ENCODE measurements at places on chromosomes 3 and 15. TPM values are rescaled to one million over a fixed set of nuclear protein-coding genes. Genes with fewer than 3 reads are reported as not detected.

GRCh38 chr3:132006605-132007204 is 28.1 kb downstream of the CPNE4 start:
- peak; percentile 64 for DNase-seq

- no peak for DNase-seq
Measured at GRCh38 chr3:18252578-18252977, 172.6 kb downstream of the SATB1 start.

DNA sequence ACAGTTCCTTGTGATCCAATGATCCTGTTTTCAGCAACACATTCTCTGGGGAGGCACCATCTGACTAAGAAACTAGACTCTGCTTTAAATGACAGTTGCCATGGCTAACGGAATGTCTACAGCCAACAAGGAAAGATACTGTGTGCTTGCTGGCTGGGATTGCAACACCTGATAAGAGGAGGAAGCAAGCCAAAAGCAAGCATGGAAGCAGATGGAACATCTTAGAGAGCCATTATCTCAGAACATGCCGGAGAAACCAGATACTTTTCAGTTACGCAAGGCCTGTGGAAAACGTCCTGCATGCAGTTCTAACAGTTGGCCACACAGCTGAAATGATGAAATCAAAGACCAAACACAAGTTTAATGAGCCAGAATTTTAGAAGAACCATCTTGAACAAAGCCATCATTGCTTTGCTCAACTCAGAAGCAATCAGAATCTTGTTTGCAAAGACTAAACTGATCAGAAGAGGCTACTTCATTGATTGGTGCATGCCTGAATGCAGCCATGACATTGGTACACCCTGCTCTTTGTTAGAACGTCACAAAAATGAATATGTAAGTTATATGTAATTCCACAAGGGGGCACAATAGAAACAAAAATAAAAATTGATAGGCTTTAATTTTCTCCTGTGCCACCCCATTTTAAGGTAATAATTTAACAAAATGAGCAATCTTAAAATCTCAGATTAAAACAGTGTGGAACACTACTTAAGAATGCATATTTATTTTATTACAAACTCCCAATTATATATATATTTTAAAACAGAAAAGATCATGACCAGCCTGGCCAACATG is 50.8 kb downstream of the GXYLT2 start:
- DNase-seq, result peak; percentile 83

DNA sequence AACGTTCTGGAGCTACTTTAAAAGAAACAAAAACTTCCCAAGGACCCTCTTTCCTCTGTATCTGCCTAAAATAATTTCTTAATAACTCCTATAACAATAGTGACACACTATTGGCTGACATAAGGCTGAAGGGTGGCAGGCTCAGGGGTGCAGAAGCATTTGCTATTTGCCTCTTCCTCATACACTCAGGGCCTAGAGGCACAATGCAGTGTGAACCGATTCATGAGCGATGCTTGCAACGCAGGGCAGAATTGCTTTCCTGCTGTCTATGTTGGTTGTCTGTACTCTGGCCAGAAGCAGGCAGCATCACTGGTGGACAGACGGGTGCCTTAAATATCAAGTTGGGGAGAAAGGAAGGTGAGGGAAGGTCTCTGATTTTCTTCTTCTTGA is 157.4 kb downstream of the AGBL1 start:
- no peak for DNase-seq

THAP10 gene
- total RNA-seq, result 0.80 TPM

- no peak for DNase-seq
Measured at GRCh38 chr3:167109746-167110145, 270.4 kb downstream of the ZBBX start.

DNA sequence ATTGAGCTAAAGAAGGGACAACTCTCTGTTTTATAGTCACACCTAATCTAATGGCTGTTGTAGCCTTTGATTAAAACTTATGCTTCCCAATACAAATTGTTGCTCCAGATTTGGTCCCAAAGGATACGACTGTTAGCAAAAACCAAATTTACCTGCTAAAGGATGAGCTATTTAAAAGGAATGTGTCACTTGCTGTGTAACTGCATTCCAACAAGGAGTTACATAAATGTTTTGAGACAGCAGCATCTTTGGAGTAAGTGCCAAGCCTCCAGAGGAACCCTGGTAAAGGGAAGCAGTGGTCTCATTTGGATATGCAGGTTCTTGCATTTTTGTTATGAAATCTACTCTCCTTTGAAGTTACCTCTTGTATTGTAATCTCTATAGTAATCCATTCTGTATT is 233.3 kb downstream of the THSD4 start:
- DNase-seq, result no peak

LPP gene
- 21.0 TPM for total RNA-seq

GRCh38 chr15:33137101-33137500 is 57.4 kb downstream of the FMN1 start:
- no peak for DNase-seq

IL20RB gene
- total RNA-seq, result not detected

DNA sequence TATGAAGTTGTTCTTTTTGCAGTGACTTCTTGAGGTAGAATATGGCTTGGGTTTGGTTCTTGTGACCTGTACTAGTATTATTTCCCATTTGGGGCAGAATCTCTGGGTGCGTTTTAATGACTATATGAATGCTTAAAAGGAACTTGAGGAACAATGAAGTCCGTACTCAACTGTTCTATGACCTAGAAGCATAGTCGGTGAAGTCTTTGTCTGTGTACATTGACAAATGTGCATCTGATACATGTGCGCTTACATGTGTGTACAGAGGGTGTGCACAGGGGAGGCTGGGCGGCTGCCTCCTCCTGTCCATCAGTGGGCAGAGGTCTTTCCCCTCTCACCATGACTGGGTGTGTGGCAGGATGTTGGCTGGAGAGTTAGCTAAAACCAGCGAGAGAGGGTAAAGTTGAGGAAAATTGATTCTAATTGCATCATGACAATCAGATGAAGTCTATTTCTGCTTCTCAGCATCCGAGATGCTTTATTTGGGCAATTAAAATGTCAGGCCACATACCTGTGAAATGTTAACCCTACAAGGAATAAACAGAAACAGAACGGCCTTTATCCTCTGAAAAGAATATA is 1.0 kb upstream of the NR2F2 start:
- DNase-seq, result no peak

Data from SK-MEL-5 (cell line).